Effector CD4-positive, alpha-beta T cell (primary cell): ENCODE measurements at places on chromosomes 16 and 17.

DNA sequence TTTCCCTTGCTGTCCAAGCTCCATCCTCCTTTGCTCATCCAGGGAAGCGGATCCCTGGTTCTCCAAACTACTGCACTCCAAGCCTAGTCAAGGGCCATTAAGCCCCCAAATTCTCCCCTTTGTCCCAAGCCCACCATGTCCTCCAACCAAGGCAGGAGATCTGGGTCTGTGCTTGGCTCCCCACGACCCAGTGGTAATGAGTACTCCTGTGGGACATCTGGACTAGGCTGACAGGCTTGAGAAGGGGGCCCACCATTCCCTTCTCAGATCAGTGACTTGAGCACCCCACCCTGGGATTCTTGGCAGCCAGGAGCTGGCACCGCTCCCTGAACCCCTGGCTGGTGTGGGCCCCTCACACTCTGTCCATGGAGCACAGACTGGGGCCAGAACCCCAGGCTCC, 17.1 kb downstream of the OSBPL7 start:
- no peak for DNase-seq

DNA sequence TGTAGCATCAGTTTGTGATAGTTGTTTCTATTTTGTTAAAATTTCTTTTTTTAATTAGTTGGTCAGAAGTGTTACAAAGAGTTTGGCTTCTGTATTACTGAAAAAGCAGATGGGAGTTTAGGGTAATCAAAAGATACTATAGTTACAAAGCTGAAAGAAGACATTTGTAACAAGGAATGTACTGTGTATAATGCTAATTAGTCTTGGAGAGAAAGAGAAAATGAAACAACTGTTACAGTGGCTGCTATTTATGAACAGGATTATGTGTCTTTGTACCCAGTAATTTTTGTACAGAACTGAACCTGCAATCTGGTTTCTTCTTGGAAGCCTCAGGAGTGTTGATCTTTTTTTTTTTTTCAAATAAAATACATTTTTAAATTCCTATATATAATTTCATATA, 14.3 kb downstream of the GDPD1 start:
- no peak for DNase-seq

DNA sequence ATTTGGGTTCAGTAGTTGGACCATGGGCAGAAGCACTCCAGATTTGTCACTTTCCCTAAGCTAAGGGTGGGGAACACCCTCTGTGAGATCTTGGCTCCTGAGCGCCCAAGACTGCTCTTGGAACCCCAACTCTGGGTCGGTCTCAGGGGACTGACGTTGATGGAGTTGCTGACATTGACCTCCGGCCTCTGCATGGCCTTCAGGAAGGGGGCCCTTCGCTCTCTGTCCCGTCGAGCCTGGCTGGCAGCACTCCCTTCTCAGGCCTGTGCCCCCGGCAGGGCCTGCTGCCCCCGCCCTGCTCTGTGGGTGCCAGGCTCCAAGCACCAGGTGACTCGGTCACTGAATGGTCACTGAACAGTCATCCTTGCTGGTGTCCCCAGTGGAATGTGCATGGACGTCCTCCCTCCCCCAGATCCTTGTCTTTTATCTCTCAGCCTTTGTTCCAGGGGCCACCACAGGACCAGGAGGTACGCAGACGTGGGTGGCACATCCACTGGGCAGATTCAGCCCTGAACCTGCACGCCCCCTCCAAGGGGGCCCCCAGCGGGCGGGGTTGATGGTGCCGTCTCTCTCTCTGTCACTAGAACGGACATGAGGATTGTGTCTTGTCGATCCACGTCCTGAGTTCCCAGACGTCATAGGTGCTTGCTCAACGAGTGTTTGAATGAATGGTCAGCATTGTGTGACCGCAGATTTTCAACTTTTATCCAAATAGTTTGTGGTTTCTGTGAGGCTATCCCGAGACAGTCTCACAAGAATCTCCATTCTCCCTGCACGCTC, 314.5 kb downstream of the SEC14L1 start:
- DNase-seq: no peak

- no peak for DNase-seq
Observed at GRCh38 chr17:13563866-13564265, 37.9 kb downstream of the HS3ST3A1 start.

- DNase-seq: no peak
Observed at GRCh38 chr16:23682181-23682580, 3.5 kb downstream of the PLK1 start.

DNA sequence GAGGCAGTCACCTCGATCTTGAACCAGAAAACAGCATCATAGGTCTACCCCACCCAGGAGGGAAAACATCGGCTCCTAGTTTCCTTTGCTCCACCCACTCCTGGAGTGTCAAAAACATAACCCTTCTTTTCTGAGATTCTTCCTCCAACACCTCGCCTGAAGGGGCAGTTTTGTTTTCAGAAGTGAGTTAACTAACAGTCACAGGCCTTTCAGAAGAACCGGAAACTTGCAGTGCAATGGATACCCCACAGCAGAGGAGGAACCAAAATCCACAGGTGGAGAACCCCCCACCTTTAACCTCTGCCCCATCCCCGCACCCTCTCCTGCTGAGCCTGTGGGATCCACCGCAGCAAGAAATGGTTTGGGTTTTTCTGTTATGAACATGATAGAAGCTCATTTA, 7.8 kb upstream of the TEX2 start:
- DNase-seq: no peak

DNA sequence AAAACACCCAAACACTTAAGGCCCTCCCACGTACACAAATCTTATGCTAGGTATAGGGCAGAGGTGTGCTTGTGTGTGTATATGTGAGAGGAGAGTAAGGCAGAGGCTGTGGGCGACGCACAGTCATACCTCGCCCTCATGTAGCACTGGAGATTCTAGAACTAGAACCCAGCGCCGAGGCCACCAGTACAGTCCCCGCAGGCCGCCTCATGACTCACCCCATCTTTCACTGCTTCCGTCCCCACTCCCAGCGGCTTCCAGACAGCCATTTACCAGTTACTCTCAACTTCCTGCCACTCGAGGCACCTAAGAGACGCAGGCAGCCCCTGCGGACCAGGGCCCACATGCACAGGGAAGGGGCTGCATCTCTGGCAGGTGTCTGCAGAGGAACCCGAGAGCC, 23.2 kb upstream of the CYTH1 start:
- DNase-seq: peak; percentile 72

GRCh38 chr16:23060458-23061320, 88.6 kb downstream of the USP31 start:
- peak; percentile 47 for DNase-seq

DNA sequence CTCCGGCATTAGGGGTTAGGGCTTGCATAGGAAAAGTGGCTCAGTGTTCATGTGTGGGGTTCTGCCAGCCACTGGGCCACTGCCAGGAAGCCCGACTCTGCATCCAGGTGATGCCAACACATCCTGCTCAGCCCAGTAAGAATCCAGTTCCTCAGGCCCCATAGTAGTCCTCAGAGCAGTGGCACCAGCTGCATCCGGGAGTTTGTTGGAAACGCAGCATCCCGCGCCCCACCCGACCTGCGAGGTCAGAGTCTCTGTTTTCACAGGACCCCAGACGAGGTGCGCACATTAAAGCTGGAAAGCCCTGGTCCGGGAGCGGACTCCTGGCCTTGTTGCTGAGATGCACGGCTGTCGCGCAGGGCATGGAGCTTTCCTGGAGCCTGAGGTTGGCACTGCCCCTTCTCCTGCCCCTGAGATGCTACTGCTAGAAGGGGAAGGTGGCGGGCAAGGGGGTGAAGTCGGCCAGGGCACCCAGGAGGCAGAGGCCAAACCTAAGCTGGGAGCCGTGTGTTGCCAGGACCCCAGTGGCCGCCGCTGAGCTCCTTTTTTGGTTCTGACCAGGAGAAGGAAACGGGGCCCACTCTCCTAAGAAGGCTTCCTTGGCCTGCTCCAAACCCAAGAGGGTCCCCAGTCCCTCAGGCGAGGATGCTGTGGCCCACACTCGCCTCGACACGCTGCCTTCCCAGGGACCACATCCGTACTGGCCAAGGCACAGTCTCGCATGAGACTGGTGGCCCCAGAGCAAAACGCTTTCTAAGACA, 44.4 kb downstream of the NOS2 start:
- DNase-seq: no peak

- no peak for DNase-seq
Observed at GRCh38 chr16:49748322-49748721, 107.6 kb downstream of the ZNF423 start.

- DNase-seq: no peak
Observed at GRCh38 chr17:12046786-12047185, 26.1 kb downstream of the MAP2K4 start.

GRCh38 chr16:85459529-85460251, 153.4 kb upstream of the GSE1 start:
- no peak for DNase-seq

GRCh38 chr17:21530311-21530710, 154.2 kb downstream of the KCNJ12 start:
- DNase-seq: no peak

DNA sequence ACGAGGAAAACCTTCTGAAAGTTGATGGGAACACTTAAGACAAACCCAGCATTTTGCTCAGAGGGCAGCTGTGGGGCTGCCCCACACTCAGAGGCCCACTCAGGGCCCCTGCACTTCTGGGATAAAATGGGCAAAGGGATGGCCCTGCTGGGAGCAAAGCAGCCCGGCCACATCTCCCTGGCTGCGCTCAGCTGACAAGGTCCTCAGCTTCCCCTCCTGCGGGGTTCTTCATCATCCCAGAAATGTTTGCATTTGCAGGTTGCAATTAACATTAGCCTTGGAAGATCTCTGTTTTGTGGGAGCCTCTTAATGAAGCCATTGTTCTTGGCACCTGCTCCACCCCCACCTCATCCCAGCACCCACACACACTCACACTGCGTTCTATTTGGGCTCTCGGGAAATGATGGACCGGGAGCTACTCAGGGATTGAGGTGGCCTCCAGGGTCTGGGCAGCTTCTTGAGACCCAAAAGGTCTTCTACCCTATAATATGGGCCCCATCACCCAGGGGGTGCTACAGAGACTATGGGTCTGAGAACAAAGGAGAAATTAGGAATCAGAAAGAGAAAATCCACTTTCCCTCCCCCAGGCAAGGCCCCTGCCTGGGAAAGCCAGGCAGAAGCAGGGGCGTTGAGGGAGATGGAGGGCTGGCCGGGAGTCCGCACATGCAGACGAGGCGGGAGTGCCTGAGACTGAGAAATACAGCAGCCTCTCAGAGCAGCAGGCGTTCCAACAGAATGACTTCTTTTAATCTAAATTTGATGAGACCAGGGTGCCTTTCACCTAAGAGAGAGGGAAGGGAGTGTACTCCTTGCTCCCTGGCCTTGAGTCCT, 53.7 kb upstream of the RPL38 start:
- DNase-seq: no peak

GRCh38 chr16:4869147-4869805, 22.0 kb downstream of the UBN1 start:
- DNase-seq: no peak

- DNase-seq: no peak
Observed at GRCh38 chr16:11207646-11208045, 48.4 kb downstream of the SOCS1 start.

DNA sequence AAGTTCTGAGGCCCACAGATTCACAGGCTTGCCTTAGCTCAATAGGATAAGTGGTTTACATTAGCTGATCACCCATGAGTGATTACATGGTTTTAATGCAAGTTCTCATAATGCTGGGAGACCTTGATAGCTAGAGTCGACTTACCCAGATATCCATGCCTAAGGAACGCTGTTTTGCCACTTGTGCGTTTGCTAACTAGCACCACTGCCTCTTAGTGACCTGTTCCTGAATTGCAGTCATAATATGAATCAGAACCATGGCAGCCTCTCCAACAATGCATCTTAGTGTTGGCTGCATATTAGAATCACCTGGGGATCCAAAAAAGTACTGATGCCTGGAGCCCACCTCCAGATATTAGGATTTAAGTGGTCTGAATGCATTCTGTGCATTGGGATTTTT, 251.1 kb upstream of the CDH5 start:
- DNase-seq: no peak

GRCh38 chr17:82012640-82013295, 9.9 kb downstream of the CENPX start:
- DNase-seq: no peak

- DNase-seq: peak; percentile 56
Observed at GRCh38 chr17:50956750-50957523, 90.8 kb upstream of the TOB1 start.

GRCh38 chr16:68359398-68360191, 48.8 kb downstream of the PRMT7 start:
- DNase-seq: no peak

DNA sequence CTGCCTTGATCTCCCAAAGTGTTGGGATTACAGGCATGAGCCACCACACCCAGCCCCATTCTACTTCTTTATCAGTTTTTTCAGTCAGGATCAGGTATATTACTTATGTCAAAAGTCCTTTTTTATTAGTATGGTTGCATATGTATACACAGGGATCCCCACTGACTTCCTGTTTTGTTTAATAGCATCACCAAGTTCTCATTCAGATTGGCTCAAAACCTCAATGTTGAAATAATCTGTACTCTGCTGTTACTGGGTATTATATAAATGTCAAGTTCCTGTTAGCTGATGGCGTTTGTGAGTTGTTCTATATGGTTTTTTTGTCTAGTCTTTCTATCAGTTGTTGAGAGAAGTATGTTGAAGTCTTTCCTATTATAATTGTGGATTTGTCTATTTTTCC, 168.5 kb downstream of the BCAS3 start:
- DNase-seq: no peak

- DNase-seq: peak; percentile 95
Observed at GRCh38 chr16:67109407-67110135, at the start of gene PHAF1. Gene PHAF1 (plus strand): TSS chr16:67109941. CDS start chr16:67110176, 235 bp downstream.

DNA sequence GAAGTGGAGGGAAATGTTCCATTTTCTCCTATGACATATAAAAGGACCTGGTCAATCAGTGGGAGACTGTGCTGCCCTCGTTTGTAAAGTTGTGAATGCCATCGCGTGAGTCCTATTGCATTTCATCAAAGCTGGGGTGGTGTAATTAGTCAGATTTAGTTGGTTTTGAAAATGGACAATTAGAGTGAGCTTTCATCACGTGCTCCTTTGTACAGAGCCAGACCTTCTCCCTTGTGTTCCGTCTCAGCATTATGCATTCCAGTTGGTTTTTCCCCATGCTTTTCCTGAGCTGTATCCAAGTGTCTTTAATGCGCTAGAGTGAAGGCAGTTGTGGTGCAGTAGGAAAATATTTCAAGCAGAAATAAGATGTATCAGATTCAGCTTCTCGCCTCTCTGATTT, 10.4 kb downstream of the SEC14L1 start:
- DNase-seq: no peak

- no peak for DNase-seq
Observed at GRCh38 chr16:85527767-85528297, 85.3 kb upstream of the GSE1 start.

DNA sequence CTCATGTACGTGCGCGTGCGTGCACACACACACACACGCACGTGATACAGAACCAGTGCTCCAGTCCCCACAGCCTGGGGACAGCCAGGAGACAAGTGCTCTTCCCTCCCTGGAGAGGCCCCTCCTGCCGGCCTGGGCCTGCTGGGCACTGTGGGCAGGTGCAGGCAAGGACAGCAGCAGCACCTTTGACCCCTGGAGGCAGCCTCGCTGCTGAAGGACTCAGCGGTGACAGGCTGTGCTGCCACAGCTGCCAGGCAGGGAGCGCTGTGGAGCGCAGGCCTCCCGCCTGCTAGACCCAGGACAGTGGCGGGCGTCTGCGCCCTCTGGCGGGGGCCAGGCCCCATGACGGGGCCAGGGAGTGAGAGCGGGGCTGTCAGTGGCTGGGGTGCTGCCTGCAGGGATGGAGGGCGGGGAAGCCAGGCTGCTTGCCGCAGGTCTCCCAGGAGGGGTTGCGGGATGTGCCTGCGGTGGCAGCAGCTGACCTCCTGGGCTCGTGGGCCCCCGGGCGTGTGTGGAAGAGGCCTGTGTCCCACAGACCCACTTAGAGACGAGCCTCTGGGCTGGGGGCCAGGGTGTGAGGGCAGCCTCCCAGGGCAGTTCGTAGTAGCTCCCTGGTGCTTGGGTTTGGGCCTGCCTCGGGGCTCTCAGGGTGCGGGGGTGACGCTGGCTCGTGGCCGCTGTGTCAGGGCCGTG, 63.5 kb upstream of the PVALEF start:
- DNase-seq: peak; percentile 85
